ENCODE measurements at places on chromosomes 11 and 22.

- DNase-seq, result no peak
Measured at GRCh38 chr11:15176646-15177163, 62.0 kb downstream of the INSC start.

DNA sequence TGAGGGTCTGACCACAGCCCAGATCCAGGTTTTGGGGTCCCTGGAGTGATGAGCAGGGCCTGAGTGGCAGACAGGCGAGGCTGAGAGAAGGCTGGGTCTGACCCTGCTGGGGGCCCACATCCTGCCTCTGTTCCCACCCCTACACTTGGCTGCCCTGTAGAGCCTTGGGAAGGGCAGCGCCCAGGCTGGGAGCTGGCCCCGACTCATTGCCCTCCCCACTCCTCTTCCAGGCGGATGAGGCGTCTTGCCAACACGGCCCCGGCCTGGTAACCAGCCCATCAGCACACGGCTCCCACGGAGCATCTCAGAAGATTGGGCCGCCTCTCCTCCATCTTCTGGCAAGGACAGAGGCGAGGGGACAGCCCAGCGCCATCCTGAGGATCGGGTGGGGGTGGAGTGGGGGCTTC, 4.9 kb downstream of the DERL3 start:
- peak; percentile 19 for DNase-seq

GRCh38 chr11:110121204-110121603, 28.0 kb downstream of the ZC3H12C start:
- no peak for DNase-seq

- DNase-seq, result no peak
Measured at GRCh38 chr11:6708876-6709275, 25.7 kb upstream of the MRPL17 start.

GRCh38 chr11:105861225-105861624, 160.8 kb downstream of the MSANTD4 start:
- no peak for DNase-seq

DNA sequence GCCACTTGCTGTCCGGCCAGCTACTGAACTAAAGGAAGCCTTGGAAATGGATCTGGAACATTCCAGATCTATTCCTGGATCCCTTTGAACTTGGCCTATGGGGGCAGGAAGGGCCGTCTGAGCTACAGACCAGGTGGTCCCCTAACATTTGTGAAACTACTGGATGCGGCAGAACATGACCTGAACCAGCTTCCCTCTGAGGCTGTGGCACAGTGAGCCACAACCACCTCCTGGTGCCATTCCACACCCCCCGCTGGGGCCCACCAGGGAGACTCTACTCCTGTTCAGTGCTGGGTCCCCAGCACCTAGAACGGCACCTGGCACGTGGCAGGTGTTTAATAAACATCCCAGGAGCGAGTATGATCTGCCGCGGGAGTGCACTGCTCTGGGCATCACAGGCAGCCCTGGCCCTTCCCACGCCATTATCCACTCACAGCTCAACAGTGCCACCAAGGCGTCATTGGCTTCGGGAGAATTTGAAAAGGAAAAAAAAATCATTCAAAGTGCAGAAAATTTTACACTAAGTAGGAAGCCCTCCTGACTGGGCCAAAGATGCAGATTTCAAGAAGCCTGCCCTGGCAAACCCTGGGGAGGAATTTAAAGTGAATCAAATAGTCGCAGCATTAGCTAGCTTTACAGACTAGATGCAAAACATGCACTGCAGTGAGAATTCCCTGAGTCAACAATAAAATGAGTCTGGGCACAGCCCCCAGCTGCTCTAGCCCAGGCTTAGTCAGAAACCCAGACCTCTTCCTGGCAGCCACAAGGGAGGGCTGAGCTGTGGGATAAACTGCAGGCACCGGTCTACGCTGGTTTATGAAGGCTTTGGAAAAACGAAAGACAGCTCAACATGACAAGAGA, 14.3 kb upstream of the EFCAB6 start:
- peak; percentile 25 for DNase-seq

- no peak for DNase-seq
Measured at GRCh38 chr11:81787584-81788049, 946.0 kb downstream of the FAM181B start.

DNA sequence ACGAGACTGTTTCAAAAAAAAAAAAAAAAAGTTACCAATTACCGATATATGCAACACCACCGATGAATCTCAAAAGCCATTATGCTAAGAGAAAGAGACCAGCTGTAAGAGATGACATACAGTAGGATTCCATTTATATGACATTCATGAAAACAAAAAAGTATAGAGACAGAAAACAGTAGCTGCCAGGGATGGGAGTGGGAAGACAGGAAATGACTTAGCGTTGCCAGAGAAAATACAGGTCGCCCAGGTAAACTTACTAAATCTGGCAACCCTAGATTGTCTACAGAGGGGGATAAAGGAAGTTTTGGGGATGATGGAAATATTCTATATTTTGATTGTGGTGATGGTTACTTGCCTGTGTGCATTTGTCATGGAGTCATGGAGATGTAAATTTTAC, 7.9 kb upstream of the C11orf24 start:
- no peak for DNase-seq

DNA sequence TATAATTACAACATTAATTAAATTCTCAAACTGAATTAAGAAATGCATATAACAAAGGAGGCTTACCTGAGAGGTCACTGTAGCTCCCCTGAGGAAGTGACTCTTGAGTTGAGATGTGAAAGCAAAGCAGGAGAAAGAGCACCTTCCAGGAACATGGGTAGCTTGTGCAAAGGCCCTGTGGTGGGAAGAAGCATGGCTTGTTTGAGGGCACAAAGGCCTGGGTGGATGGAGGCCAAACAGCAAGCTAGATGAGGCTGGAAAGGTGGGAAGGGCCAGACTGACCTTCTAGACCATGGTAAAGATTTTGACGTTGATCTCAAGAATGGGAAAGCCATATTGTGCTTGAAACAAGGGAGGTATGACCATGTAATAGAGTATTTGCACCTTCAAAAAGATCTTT, 155.1 kb downstream of the PKNOX2 start:
- no peak for DNase-seq

GRCh38 chr22:40637183-40638150, 948 bp upstream of the MRTFA start:
- DNase-seq, result peak; percentile 93

- DNase-seq, result no peak
Measured at GRCh38 chr11:123241294-123241693, 46.2 kb upstream of the CLMP start.

DNA sequence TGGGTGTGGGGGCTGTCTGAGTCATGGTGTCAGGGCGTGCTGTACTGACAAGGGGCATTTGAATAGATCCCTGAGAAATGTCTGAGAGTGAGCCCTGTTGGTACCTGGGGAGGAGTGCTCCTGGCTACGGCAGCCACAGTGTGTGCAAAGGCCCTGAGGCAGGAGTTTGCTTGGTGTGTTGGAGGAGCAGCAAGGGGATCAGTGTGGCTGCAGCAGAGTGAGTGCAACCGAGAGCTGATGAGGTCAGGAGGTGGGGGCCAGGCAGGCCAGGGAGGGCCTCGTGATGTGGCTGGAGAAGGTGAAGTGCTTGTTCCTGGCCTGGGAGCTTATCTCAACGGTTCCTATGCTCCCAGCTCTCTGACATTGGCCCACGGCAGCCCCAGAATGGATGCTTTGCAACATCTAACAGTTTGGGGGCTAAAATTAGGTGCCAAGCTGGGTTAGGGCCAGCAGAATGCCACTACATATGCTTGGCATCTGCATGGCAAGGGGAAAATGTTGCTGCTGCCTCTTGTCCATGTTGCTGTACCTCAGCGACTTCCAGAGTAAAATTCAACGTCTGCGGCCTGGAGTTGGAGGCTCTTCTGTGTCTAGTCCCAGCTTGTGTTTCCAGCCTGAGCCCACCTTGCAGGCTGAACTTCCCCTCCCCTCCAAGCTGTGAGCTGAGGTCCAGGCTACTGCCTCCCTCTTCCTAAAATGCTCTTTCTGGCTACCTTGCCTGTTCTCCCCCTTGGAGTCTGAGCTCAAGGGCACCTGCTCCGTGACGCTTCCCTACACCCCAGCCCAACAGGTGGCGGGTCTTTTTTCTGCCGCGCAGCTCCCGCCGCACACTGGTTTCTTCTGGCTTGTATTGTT, 48.2 kb upstream of the MYEOV start:
- DNase-seq, result no peak

GRCh38 chr11:35047179-35047578, 91.8 kb upstream of the CD44 start:
- no peak for DNase-seq

DNA sequence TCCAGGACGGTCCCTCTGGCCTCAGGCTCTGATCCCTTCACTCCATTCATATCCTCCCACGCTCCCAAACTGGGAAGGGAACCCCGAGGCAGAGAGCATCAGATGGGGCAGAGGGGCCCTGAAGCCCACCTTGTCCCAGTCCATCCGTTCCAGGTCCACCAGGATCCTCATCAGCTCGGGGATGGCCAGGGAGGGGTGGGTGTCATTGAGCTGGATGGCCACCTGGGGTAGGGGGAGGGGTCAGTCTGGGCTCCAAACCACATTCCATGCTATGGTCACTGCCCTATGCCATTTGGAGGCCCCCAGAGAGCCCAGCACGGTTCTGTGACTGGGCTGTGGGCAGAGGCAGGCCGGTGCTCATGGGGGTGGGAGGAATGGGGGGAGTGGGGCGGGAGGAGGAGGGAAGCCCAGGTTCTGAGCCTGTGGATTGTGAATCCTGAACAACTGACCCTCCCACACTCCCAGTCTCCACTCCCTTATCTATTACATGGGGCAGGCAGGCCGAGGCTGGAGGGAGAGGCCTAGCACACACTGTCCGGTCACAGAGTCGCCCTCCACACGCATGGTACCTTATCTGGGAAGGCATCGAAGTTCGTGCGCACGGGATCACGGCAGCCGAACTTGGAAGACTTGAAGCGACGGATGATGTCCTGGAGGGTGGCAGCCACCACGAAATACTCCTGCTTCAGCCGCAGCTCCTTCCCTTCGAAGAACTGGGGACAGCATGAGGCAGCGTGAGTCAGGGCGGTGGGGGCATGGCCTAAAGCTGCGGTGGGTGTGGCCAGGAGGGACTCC, 5.5 kb downstream of the PYGM start:
- no peak for DNase-seq

DNA sequence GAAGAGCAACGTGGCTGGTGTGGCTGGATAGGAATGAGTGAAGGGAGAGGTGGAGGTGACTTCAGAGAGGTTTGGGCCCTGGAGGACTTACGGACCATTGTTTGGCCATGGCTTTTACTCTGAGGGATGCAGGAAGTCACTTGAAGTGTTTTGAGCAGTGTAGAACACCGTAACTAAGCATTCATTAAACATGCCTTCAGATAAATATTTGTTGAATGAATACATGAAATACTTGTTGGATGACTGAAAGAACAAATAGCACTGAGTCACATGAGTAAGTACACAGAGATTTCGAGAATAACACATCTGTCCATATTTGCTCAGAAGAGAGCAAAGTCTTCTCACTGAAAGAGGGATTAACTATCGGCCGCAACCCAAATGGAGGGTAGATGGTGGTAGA, 182.7 kb upstream of the SNX19 start:
- DNase-seq, result no peak

GRCh38 chr11:8314916-8315315, 51.2 kb upstream of the LMO1 start:
- no peak for DNase-seq

DNA sequence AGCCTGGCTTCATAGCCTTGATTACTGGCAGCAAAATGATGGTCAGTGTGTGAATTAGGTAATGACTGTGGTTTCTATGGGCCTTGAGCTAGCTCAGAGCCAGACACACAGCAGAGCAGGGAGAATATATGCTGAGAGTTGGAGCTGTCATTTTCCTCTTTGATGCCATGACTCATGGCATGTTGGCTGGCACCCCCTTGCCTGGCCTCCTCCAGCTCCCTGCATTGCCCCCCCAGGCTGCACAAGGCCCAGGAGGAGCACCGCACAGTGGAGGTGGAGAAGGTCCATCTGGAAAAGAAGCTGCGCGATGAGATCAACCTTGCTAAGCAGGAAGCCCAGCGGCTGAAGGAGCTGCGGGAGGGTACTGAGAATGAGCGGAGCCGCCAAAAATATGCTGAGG, 20.3 kb upstream of the RRM1 start:
- no peak for DNase-seq

- no peak for DNase-seq
Measured at GRCh38 chr11:121554552-121554951, 101.8 kb upstream of the SORL1-AS1 start.

- no peak for DNase-seq
Measured at GRCh38 chr11:7671347-7672215, 1.7 kb downstream of the CYB5R2 start.

GRCh38 chr11:17479284-17480214, 2.9 kb upstream of the ABCC8 start:
- no peak for DNase-seq

DNA sequence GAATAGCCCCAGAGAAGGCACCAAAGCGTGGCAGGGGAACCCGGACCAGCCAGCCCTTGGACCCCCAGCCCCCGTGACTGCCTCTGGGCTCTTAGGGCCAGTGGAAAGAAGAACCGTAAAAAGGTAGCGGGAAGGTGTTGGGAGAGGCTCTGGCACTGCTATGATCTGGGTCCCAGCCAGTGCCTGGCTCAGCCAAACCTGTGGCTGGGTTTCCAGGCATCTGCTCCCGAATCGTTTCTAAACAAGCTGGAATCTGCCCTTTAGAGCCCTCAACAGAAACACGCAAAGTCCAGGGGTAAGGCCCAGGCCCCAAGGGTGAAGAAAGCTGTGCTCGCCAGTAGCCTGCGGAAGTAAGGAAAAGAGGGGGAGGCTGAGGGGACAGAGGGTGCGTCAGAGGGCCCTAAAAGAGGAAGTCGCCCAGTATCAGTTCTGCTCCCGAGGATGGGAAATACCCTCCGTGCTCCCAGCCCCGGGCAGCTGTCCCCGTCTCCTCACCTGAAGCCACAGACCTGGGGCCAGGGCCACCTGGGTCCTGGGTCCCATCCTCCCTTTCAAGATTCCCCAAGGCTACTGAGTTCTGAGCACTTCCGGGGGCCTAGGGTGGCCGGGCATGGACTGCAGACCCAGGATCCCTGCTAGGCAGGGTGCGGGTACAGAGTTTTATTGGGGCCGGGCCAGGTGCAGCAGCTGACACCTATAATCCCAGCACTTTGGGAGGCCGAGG, 24.7 kb downstream of the IL10RA start:
- no peak for DNase-seq

GRCh38 chr11:43930868-43931716, 11.3 kb upstream of the C11orf96 start:
- DNase-seq, result no peak

Data from nucleus accumbens (tissue), 56 donors.